Activated naive CD4-positive, alpha-beta T cell treated with Interleukin-2 at 50 U/mL for 16 hours (primary cell): ENCODE measurements at places on chromosomes 6 and 20.
A peak's percentile ranks its signal among the peaks of the same experiment; 100 is the strongest.

GRCh38 chr6:134979142-134979541, 29.2 kb upstream of the ALDH8A1 start:
- DNase-seq = peak; percentile 65

DNA sequence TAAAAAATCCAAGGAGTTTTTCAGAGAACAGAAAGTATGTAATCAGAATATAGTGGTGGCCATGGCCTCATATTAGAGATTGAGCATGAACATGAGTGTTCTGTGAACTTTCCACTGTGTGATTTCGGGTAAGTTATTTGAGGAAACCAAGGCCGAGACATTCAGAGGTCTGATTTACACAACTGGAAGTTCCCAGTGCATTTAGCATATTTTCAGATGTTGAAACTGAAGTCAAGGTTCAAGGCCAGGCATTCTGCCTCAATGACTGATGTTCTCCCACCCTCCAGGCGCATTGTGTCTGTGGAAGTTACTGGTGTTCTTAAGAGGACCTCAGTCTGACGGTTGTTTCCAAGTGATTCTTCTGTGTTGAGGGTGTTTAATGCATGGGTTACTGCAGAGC, 26.2 kb downstream of the RNF144B start:
- DNase-seq = no peak

- peak; percentile 88 for DNase-seq
Observed at GRCh38 chr6:30489081-30490025, at the start of gene HLA-E. HLA-E (plus strand) TSS chr6:30489509; CDS start chr6:30489532, 23 bp downstream.

DNA sequence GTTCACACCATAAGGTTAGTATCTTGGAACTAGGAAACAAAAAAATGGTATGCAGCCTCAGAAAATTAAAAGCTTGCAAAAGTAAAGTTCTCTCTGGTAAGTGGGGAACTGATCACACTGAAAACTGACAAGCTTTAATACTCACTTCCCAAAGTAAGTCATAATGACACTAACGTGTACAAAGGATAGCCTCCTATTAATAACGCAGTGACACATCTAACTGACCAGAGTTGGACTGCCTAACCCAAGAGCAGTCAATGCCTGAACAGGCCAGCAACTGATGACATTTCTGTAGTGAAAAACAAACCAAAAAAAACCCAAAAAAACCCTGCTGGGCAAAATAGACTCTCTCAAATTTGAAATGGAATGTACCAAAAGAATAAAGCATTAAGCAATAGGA, 30.7 kb downstream of the CHD6 start:
- no peak for DNase-seq

- peak; percentile 94 for DNase-seq
Observed at GRCh38 chr6:3258720-3259490, at the start of gene PSMG4. PSMG4 (plus strand) TSS chr6:3258947; CDS start chr6:3259023, 76 bp downstream.

- DNase-seq = no peak
Observed at GRCh38 chr6:165694296-165694695, 31.3 kb upstream of the PDE10A start.

- no peak for DNase-seq
Observed at GRCh38 chr20:13639150-13639497, 392 bp upstream of the TASP1 start.

DNA sequence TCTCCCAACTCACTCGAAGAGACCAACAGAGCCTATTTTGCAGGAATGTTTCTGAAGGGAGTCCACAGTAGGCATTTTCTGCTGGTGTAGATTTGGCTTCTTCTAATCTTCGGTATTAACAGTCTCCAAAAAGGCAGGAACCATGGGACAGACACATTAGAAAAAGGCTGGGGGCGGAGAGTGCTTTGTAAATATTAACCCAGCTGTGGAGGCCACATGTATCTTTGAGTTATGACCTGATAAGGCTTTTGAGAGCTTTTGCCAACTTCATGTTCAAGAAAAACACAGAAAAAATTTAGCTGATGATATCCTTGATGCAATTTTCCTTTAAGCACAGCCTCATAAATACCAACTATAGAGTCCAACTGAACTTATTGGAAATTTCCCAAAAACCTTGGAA, 119.4 kb upstream of the TSHZ2 start:
- DNase-seq = no peak

DNA sequence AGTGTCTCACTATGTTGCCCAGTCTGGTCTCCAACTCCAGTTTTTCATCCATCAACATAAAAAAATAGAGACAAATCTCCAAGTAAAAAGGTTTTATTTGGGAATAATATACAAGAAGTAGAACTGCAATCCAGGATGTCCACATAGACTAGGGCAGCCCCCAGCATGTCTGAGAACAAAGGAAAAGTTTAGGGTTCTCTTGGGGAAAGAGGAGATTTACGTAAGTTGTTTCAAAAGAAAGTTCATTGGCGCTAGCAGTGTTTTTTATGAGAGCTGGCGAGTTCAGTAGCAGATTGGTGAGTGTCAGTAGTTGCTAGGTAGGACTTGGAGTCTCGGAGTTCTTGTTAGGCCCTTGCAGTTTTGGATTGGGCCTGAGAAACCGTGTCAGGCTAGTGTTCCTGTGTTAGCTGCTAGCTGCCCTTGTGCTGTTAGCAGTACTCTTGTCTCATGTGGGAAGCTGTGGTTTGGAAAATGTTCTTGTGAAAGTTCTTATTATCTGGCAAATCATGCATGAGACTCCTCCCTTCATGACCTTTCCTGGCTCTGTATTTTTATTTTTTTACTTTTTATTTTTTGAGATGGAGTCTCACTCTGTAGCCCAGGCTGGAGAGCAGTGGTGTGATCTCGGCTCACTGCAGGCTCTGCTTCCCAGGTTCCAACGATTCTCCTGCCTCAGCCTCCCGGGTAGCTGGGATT, 24.7 kb downstream of the TTLL9 start:
- DNase-seq = no peak

DNA sequence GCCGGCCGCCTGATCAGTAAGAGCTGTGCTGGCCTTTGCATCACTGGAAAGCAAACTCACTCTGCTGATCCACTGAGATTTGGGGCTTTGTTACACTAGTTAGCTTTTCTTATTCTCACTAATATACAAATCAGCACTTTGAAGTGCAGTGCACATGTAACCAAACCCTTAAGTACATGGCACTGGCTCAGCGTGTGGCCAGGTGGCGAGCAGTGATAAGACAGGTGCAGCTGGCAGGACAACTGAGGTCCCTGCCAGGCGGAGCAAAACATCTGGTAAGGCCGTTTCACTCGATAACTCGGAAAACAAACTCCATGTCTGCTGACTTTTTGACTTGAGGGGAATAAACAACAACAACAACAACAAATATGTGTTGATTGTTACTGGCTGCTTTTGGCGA, 11.0 kb downstream of the GFRA4 start:
- DNase-seq = no peak

DNA sequence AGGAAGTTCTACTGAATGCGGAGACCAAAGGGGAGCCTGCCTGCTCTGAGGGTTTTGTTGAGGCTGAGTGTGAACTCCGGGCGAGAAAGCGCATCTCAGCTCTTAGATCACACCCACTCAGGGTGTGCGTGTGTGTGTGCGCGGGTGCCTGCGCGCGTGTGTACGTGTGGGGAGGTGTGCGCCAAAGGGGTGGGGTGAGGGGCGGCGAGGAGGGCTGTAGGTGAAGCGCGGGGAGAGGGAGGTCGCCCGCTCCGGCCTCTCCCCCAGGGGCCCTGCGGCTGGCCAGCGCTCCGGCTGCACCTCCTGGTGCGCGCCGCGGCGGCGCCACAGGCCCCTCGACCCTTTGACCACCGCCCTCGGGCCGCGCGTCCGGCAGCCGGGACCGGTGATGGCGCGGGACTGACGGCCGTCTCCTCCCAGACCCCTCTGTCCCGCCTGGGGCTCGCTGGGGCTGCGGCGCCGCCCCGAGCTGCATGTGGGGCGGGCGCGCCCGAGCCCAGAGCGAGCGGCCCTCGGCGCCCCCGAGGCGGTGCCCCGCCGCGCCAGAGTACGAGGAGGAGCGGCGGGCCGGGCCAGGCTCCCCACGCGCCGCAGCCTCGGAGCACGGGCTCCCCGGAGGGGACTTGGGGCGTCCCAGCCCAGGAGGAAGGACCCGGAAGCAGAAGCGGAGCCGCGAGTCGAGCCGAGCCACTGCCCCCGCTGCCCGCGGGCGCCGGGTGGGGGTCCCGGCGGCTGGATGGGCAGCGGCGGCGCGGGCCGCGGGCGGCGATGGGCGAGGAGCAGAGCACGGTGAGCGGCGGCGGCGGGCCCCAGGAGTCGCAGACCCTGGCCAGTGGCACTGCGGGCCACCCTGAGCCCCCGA, at the start of gene RNF217:
Gene RNF217 (plus strand): TSS at position 661 of the 862 bp plus-strand sequence. CDS start 108 bp downstream, at position 769.
- DNase-seq = no peak

- DNase-seq = no peak
Observed at GRCh38 chr6:129022011-129022553, 139.1 kb downstream of the LAMA2 start.

DNA sequence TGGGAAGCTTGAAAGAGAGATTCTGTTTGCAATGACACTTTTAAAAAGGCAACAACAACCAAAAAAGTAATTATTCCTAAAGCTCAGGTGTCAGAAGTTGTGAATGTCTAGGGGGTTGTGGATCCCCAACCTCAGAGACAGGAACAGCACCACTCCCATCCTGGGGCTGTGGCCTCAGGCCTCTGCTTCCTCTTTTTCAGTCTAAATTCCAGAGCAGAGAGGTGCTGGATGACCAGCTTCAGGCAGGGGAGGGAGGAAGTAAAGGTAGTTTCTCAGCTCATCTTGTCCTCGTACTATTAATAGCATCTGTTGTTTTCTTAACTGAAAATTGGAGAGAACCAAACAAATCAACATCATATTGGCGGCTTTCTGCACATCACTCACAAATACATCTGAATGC, 8.3 kb downstream of the NT5E start:
- DNase-seq = no peak

GRCh38 chr6:148635070-148635743, 111.6 kb upstream of the UST start:
- no peak for DNase-seq

DNA sequence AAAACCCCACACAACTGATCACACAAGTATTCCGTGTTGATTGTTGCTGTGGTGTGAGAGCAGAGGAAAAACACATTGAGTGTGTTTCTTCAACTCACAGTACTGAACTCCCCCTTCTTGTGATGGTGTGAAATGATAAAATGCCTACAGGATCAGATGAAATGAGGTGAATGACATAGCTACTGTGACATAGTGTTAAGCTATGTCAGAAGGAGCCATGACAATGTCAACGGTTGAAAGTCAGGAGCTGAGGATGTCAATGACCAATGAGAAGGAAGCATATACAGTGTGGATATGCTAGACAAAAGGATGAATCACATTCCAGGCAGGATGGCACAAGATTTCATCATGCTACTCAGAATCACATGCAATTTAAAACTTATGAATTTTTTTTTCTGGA, 38.8 kb downstream of the WASF1 start:
- no peak for DNase-seq

DNA sequence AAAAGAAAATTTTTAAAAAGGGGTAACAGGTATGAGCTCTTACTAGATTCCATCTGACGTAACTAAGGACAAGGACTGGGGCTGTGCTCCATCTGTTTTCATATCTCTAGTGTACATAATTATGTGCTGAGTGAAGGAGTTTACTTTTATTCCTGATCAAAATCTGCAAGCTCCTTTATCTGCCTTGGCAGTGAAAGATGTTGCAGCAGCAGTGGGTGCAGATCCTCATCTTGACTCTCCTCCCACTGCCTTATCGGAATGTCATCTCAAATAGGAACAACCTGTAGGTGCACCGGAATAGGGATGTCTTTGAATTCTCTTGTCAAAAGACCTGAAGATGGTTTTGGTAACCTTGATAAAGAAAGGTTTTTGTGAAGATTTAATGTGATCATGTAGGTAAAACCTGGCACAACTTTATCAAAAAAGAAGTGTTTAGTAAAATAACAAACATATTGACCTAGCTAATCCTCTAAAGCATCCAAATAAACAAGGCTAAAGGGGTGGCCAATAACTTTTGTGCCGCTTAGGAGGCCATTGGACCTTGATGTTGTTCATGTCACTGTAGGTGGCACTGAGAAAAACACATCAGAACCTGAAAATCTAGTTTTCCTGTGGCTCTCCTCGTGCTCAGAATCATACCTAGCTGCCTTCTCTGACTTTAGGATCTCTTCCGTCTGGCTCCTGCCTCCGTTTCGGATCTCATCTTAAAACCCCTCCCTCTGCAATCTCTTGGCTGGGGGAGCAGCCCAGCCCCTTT, 19.0 kb upstream of the SLC16A10 start:
- DNase-seq = no peak

- no peak for DNase-seq
Observed at GRCh38 chr20:24497851-24498250, 28.4 kb downstream of the SYNDIG1 start.

DNA sequence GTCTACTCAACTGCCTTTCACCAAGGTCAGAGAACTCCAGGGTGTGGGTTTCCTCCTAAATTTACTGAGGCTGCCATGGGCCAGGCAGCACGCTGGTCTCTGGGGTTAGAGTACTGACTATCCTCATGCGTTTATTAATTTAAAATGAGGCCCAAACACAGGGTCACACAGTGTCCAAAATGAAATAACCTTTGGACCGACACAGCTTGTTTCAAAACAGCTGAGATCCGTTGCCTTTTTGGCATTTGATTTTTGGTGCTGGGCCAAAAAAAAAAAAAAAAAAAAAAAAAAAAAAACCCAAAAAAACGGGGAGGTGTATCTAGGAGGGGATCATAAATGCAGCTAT, 14.6 kb upstream of the TOX2 start:
- DNase-seq = no peak

- no peak for DNase-seq
Observed at GRCh38 chr20:25076201-25076600, 5.7 kb downstream of the VSX1 start.

DNA sequence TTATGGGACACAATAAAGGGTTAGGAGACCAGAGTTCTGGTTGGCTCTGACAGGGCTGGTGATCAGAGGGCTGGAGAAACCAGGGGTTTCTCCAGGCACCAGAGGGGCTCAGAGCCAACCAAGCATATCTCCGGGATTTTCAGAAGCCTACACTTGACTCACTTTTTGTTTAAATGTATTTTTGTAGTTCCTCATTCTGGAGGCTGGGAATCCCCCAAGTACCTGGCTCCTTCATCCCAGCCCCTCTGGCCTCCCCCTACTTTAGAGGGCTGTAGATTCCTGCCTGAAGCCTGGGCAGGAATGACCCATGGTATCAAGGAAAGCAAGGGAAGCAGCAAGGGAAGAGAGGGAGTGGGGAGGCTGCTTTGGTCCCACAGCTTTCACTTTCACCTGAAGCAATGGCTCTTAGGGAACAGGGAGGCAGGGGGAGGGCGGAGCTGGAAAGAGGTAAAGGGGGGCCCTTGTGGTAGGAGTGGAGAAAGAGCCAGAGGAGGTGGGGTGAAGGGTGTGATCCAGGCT, 973 bp downstream of the CD40 start:
- no peak for DNase-seq

GRCh38 chr6:44855562-44856411, 468.3 kb downstream of the CDC5L start:
- no peak for DNase-seq

- DNase-seq = no peak
Observed at GRCh38 chr20:14553774-14554534, 216.5 kb upstream of the FLRT3 start.
